Inflammatory macrophage treated with lipopolysaccharide for 4 hours (primary cell): ENCODE measurements at places on chromosomes 1 and 21.

DNA sequence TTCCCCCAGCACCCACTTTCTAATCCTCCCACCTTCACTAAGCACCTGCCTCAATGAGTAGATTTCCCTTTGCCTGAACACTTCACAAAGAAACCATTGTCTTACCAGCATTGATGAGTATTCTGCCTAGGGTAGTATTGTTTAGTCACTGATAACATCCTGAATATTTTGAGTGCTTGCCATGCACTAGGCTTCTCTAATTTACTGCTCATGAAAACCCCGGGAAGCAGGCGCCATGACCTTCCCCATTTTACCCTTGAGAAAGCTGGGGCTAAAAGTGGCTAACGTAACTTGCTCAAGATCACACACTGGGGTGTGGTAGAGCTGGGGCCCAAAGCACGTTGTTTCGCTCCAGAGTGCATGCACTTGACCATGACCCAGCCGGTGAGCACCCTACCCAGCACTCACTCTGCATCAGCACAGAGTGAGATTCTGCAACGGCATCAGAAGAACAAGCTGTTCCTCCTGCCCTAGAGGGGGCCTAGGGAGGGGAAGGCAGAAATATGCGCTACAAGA is 10.6 kb upstream of the F3 start:
- no peak for DNase-seq

DNA sequence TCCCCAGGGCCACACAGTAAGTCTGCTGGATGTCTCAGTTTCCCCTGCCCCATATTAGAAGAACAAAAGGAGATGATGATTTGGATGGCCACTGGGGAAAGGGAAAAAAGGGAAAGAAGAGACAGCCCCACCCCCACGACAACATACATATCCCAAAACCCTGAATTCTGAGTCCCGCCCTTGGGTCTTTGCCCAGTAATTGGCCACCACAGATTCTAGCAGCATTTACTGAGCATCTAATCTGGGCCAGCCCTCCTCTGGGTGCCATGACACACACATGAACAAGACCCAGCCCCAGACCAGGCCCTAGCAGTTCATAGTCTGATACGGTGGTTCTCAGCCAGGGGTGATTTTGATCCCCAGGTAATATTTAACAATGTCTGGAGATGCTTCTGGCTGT is 5.2 kb upstream of the TTC4 start:
- DNase-seq, result no peak

DNA sequence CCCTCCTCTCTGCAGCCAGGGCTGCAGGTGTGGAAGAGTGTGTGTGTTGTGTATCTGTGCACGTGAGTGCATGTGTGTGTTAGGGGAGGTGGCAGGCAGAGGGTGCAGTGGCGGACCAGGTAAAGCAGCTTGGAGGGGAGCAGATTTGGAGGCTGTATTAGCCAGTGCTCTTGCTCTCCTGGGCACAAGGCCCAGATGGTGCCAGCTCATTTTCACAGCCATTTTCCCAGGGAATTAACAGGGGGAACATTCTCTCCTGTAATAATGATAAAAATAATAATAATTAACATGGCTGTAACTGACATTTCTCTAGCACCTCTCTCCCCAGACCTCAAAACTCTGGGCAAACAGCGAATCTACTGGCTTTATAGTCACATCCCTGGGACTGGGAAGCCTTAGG is 43.6 kb downstream of the LRRN2 start:
- no peak for DNase-seq

GRCh38 chr1:223525957-223526356 is 132.7 kb downstream of the CCDC185 start:
- no peak for DNase-seq

GRCh38 chr21:28336314-28336713 is 656.4 kb downstream of the LTN1 start:
- DNase-seq, result peak; percentile 29

- DNase-seq, result no peak
Measured at GRCh38 chr21:42122808-42123207, 51.7 kb downstream of the UMODL1 start.

DNA sequence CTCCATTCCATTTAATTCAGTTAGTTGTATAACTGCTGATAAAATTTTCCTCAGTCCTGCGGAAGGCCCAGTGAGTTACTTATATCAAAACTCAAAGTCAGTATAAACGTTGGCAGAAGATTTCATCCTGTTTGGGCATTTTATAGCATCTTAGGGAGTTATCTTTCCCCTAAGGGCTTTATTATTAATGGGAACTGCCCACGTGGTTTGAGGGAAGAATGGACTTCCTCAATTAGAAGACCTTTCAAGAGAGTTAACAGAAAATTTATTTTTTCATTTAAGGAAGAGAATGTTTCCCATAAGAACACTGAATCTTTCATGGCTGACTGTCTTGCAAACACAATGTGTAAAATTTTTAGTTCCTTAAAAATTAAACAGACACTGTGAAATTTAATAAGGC is 400.1 kb downstream of the NEGR1 start:
- DNase-seq, result peak; percentile 55

DNA sequence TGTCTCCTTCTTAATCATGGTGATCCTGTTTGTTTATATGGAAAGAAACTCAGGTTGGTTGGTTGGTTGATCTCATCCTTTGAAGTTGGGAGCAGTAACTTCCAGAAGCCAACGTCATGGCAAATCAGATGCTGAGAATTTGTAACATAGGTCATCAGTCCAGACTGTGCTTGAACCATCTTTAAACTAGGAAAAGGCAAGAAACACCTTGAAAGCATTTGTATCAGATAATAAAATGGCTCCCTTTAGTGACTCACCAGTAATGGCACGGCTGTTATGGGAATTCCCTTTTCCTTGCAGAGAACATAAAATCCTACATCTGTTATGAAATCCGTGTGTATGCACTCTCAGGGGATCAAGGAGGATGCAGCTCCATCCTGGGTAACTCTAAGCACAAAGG is 58.1 kb downstream of the SERBP1 start:
- no peak for DNase-seq
